Fibroblast of gingiva (primary cell): ENCODE measurements at places on chromosomes 2 and 18.
A peak's percentile ranks its signal among the peaks of the same experiment; 100 is the strongest.

DNA sequence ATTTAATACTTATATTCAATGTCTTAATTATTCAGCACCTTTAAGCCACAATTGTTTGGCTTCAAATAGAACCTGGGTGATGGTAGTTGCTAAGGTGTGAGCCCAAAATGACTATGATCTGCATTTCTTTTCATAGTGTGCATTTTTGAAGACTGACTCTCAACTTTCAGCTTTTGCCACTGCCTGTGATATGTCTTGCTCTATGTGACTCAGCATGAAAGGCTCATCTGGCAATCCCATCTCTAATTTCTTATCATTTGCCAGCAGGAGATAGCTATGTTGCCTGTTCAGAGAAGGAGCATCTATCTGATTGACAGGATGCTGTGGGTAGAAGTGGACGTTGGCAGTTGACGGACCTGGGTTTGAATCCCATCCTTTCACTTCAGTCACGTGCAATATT, 34.5 kb upstream of the CCDC93 start:
- DNase-seq, result no peak

- DNase-seq, result no peak
These were observed 17.7 kb downstream of the MBOAT2 start for GRCh38 chr2:8985561-8986326.

DNA sequence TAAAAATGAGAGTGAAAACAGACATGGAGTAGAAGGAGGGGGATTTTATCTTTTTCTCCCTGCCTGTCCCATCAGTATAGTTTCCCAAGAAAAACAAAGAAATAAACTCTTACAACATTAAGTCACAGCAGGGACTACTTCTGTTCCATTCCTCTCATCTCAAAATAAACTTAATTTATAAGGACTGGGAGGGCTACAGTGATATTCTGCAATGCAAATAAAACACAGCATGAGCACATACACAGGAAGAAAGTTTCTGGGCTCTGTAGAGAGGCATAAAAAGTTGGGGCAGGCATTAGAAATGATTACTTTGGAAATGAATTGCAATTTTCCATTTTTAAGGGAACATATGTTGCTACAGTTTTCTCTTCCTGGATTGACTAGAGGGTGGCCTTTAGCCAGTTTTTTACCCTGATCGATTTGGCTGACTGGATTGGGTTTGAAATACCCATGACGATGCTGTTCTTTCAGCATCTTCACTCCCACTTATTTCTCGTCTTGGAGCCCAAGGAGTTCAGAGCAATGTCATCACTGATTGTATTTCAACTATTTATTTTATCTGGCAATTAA, 157.1 kb downstream of the ACTR3 start:
- no peak for DNase-seq

- DNase-seq, result peak; percentile 9
These were observed 123.9 kb upstream of the FAM117B start for GRCh38 chr2:202510911-202511310.

DNA sequence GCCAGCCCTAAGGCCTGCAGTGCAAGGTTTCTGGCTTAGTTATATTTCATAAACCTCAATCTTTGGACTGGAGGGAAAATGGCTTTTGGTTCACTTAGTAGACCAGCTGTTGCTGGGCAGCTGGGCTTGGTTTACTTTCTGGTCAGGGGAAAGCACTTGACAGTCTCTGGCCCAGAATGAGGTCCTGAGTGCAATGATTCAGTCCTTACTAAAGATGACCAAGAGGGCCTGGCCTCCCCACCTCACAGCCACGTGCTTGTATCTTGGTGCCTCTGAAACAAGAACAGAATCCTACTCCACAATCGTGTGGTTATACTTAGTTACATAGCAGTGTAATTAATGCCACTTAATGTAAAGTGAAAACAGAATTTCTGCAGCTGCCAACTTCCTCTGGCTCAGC, 325.5 kb upstream of the MEIS1 start:
- DNase-seq, result no peak

DNA sequence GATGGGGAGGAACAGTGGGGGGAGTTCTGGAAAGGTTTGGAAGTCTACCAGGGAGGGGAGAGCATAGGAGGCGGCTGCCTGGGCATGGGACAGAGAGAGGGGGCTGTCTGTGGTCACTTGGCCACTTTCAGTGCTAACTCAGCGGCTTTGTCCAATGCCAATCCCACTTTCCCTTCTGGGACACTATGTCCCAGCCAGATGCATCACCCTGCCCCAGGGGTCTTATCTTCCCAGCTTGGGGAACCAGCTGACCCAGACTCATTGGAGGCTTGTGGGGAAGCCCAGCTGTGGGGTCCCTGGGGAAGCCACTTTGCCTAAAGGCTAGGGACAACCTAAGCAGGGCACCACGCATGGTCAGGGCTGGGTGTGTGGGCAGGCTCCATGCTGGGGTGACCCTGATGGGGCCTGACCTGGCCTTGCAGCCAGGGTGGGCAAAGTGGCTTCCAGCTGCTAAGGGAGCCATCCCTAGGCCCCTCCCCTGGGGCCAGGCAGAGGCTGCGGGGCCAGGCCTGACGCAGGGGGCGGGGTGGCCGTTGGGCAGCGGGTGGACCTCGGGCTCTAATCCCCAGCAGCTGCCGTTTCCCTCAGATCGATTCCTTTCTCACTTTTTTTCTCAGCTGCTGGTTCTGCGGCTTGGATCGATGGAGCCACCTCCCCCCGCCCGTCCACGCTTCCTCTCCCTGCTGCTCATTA, 1.6 kb upstream of the ASIC4 start:
- DNase-seq, result no peak

- DNase-seq, result no peak
These were observed 29.4 kb downstream of the TMEM18 start for GRCh38 chr2:647691-648231.

DNA sequence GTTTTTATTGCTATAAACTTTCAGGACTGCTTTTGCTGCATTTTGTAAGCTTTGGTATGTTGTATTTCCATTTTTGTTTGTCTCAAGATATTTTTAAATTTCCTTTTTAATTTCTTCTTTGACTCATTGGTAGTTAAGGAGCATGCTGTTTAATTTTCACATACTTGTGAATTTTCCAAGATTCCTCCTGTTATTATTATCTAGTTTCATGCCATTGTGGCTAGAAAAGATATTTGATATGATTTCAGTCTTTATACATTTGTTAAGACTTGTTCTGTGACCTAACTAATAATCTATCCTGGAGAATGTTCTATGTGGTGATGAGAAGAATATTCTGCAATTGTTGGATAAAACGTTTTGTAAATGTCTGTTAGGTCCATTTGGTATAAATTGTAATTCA, 62.1 kb downstream of the NUP35 start:
- peak; percentile 58 for DNase-seq

GRCh38 chr2:44053052-44053451, 57.3 kb upstream of the LRPPRC start:
- DNase-seq, result no peak

DNA sequence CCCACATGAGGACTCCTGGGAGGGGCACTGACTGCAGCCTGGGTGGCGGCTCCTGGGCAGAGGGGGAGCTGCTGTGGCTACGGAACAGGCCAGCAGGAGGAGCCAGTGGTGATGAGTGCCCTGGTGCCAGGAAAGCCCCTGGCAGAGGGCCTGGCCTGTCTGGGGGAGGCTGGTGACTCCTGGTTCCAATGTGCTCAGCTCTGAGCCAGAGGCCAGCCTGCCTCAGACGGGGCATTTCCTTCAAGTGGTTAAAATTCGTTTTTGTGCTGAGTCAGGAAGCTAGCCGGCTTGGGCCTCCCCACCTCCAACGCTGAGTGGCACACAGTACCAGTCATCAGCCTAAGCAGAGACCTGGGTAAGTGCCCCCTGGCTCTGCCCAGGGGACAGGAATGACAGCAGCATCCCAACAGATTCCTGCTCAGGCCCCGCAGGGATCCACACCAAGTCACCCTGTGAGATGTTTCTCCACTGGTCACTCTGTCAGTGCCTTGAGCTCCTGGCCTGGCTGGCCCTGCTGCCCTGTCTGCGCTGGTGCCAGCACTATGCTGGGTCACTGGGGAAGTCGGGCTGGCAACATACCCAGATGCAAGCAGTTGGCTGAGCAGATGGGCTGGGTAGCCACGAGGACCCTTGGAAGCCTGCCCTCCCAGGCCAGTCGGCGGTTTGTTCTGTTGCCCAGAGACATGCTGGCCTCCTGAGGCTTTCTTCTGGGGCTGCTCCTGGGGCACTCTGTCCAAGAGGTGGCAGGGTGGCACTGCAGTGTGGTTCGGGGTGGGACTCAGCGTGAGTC, 7.1 kb upstream of the KLF11 start:
- peak; percentile 90 for DNase-seq

- peak; percentile 70 for DNase-seq
These were observed 20.6 kb upstream of the ATRAID start for GRCh38 chr2:27191070-27191829.

DNA sequence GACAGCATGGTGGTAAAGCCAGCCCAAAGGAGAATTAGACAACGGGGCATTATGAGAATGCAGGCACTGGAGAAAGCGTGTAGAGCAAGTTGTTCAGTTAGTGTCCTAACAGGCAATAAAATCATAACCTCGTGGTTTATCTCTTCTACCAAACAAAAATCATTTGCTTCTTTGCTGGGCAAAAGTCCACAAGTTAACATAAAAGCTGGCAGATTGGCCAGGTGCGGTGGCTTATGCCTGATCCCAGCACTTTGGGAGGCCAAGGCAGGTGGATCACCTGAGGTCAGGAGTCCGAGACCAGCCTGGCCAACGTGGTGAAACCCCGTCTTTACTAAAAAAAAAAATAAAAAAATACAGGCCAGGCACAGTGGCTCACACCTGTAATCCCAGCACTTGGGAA, 364.1 kb downstream of the SETBP1 start:
- DNase-seq, result no peak

GRCh38 chr2:62713837-62714236, 8.3 kb downstream of the EHBP1 start:
- no peak for DNase-seq

GRCh38 chr2:18991177-18992168, 366.9 kb downstream of the OSR1 start:
- peak; percentile 88 for DNase-seq

- DNase-seq, result no peak
These were observed 12.1 kb downstream of the AQP4 start for GRCh38 chr18:26853401-26853800.

GRCh38 chr2:68292108-68292710, 27.5 kb downstream of the CNRIP1 start:
- DNase-seq, result peak; percentile 12

DNA sequence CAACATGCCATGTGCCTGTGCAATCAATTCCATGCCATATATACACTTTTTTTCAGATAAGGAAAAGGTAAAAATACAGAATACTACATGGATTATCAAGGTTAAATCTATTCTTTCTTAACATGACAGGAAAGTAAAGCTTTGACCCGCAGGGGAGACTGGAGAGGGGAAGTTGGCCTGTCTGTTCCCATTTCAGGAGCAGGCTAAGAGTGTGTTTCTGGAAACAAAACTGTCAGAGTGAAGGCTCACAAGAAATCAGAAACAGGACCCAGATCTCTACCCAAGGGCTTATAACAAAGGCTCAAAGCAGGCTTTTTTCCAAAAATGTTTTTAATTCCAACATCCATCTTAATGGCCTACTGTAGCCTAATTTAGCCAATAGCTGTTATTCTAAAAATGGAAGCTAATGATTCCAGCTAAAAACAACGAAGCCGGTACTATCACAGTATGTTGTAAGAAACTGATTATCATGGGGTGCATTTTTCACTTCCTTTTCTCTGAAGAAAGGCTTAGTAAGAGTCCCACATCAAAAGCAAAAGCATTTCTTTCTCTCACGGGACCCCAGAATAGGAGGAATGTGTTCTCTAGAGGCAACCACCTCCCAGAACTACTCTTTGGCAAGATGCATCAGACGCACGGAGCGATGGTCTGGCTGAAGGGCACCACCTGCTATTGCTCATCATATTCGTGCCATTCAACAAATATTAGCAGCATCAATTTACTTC, 41.4 kb downstream of the FECH start:
- DNase-seq, result no peak

DNA sequence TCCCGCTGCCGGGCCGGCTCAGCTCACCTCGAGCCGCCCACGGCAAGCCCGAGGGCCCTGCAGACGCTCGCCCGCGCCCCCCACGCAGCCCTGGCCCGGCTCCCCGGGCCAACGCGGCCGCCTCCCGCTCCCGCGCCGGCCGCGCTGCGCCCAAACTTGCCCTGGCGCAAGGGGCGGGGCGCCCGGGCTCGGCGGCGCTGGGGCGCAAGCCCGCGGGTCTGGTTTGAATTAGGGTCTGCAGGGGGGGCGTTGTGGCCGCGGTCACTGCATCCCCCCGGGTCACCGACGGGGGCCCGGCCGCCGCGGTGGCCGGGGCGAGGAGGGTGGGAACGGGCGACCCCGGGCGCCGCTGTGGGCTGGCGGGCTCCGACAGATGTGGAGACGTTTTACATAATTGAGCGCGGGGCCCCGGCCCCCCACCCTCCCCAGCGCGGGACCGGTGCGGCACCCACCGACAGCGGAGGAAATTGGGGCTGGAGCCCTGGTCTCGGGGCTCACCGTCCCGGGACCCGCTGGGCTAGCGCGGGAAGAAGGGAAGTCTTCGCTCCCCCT, 690 bp downstream of the SDC1 start:
- no peak for DNase-seq

DNA sequence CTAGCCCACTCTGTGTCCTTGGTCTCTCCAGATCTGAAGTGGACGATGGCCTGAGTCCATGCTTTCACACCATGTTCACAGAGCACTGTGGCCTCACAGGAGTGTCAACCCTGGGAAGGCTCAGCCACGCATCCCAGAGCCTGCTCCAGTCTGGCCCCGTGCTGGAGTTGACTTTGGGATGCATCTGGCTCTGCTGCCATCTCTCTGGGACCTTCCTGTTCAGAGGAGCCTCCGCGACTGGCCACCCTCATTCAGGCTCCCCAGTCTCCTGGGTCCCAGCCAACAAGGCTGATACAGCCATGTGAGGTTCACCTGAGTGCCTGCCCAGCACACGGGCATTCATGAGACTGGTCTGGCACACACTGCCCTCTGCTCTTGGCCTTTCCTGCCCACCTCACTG, 199.7 kb upstream of the RAB6C start:
- no peak for DNase-seq

DNA sequence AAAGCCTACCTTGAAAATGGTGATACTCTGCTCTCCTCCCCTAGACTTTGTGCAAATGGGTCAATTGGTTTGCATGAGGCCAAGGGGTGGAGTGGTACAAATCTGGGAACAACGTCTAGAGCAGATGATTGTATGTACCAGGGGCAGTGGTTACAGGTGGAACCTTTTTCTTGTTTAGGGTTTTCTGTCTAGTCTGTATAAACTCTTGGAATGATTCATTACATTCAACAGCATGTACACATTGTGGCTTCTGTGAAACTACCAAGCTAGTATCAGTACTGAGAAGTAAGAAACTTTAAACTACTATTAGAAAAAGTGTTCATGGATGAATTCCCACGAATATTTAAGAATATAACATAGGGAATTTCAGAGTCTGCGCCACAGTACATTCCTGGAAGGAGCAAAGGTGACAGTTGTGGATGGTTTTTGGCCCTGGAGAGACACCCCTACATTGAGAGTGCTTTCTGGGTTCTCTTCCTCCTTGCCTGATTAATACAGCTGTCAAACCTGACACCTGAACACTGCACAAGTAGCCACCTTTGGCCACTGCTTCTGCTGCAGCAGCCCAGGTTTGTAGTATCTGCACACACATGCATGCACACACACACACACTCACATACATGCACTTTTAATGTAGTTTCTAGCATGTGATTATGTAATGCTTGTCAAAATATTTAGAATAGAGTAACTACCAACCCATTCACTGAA, 30.0 kb downstream of the CFAP221 start:
- DNase-seq, result no peak
